Osteocyte (in vitro differentiated cells): ENCODE measurements at places on chromosomes 1 and 21. TPM values are rescaled to one million over a fixed set of nuclear protein-coding genes. Genes with fewer than 3 reads are reported as not detected.

GRCh38 chr21:18318156-18318555 is 73.5 kb downstream of the CHODL start:
- DNase-seq, result no peak
- H3K4me1 ChIP-seq, result no peaks in the 10 kb centered on the region
- H3K36me3 ChIP-seq, result no peaks in the 10 kb centered on the region
- no peaks in the 10 kb centered on the region for H3K27me3 ChIP-seq
- H3K27ac ChIP-seq, result no peak overlapping the region
- H3K4me3 ChIP-seq, result no peak overlapping the region

DNA sequence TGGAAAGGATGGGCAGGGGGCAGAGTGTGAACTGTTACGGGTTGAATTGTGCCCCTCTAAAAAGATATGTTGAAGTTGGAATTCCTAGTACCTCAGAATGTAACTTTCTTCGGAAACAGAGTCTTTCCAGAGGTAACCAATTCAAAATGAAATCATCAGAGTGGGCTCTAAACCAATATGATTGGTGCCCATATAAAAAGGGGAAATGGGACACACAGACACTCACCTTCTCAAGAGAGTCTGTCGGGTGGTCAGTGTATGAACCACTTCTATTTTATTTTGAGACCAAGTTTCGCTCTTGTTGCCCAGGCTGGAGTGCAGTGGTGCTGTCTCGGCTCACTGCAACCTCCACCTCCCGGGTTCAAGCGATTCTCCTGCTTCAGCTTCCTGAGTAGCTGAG is 7.6 kb downstream of the EDARADD start:
- H3K36me3 ChIP-seq, result no peaks in the 10 kb centered on the region
- no peak for DNase-seq
- peaks cover 7% of the 10 kb centered on the region for H3K4me1 ChIP-seq
- no peak overlapping the region for H3K4me3 ChIP-seq

DNA sequence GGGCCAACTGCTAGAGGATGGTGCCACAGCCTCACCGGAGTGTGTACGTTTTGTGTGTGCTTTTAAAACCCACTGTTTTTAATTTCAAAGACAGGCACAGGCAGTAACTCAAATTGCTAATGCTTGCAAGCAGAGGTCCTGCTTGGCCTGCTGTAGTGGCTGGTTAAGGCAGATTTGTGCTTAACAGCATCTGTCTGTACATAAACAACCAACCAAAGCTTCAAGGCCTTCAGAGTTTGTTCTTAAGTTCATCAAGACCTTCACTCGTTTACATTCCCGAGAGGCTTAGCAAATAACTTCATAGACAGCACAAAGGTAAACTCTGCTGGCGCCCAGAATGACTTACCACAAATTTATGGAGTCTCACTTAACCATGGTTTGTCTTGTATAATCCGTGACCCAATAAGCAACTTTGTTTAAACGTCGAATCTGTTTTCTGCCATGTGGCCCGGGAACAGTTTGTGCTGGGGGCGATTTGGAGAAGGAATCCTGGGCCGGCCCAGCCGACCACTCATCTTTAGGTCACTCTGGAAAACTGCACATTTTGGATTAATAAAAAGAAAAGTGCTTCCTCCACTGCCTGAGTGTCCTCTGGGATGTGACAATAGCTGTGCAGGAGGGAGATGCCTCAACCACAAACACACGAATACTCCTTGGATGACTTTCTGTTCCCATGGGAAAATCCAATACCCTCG is 58.1 kb downstream of the CAPZB start:
- no peaks in the 10 kb centered on the region for H3K27me3 ChIP-seq
- no peak for DNase-seq
- H3K4me1 ChIP-seq, result peaks cover 73% of the 10 kb centered on the region
- no peak overlapping the region for H3K4me3 ChIP-seq
- H3K27ac ChIP-seq, result peak overlapping the region; percentile 95

Gene ROR1
- 20.6 and 21.8 TPM in 2 replicates for total RNA-seq

GRCh38 chr1:179867493-179868330 is 9.9 kb downstream of the TOR1AIP2 start:
- H3K27ac ChIP-seq, result no peak overlapping the region
- H3K27me3 ChIP-seq, result no peaks in the 10 kb centered on the region
- H3K4me3 ChIP-seq, result no peak overlapping the region
- peaks cover 47% of the 10 kb centered on the region for H3K36me3 ChIP-seq
- peaks cover 13% of the 10 kb centered on the region for H3K4me1 ChIP-seq

DNA sequence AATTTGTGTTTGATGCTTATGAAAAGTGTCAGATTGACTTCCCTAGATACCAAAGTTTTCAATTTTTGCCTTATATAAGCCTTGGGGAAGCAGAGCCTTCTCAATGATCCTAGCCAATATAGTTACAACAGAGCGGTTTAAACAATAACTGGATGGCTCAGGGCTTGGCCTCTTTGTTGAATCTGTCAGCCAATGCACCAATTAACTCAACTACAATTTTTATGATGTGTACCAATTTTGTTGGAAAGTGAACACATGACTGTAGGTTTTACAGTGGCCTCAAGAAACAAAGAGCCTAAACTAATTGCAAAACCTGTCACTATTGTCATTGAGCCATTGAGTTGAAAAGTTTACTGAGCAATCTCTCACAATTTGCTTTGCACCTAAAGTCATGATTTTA is 71.6 kb upstream of the RGS18 start:
- no peak overlapping the region for H3K4me3 ChIP-seq
- no peaks in the 10 kb centered on the region for H3K27me3 ChIP-seq
- H3K4me1 ChIP-seq, result peaks cover 5% of the 10 kb centered on the region
- H3K36me3 ChIP-seq, result no peaks in the 10 kb centered on the region
- DNase-seq, result no peak

DNA sequence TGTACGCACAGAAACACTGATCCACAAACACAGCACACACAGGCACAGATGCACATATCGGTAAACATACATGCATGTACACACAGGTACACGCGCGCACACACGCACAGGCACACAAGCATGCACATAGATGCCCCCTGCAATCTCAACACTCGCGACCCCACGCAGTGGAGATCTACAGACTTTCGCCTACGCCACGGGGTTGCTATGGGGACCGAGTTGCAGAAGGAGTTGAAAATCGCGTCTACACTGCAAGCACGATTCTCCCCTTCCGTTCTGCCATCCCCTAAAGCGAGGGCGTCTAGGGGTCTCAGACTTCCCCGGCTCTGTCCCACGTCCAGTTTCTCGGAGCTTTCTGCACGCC is 826 bp downstream of the TRIM17 start:
- peaks cover 2% of the 10 kb centered on the region for H3K36me3 ChIP-seq
- H3K27ac ChIP-seq, result no peak overlapping the region
- peak overlapping the region; percentile 56 for H3K4me3 ChIP-seq

- H3K36me3 ChIP-seq, result peaks cover 2% of the 10 kb centered on the region
- H3K27ac ChIP-seq, result no peak overlapping the region
- no peak for DNase-seq
- no peak overlapping the region for H3K4me3 ChIP-seq
Measured at GRCh38 chr1:91821126-91821868, 64.7 kb downstream of the TGFBR3 start.

DNA sequence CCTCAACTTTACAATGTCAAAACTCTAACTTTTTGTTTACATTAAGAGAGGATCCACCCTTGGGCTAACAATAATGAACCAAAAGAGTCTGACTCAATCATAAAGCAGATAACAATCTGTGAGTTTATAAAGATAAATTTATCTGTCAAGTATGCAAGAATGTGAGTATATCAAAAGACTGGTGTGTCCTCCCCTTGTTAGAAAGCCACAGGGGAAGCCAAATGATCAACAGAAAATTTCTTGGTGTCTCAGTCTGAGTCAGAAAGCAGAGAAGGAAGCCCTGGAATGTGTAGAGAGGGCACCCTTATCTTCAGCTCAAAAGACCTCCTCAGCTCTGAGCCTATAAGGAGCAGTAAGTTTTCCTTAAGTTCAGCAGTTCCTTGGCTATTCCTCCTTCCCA is 13.9 kb upstream of the PDIK1L start:
- no peaks in the 10 kb centered on the region for H3K36me3 ChIP-seq
- H3K27me3 ChIP-seq, result peaks cover 6% of the 10 kb centered on the region
- no peak overlapping the region for H3K27ac ChIP-seq

Gene NCF2
- not detected in 2 replicates for total RNA-seq

- H3K4me1 ChIP-seq, result no peaks in the 10 kb centered on the region
- peaks cover 4% of the 10 kb centered on the region for H3K27me3 ChIP-seq
- no peak for DNase-seq
- no peak overlapping the region for H3K27ac ChIP-seq
- no peaks in the 10 kb centered on the region for H3K36me3 ChIP-seq
Measured at GRCh38 chr1:219446288-219446687, 166.6 kb downstream of the ZC3H11B start.
